ENCODE measurements at places on chromosomes 13 and 19.

- DNase-seq: peak; percentile 100
These were observed 254.4 kb downstream of the DLEU7 start for GRCh38 chr13:50589139-50589538.

DNA sequence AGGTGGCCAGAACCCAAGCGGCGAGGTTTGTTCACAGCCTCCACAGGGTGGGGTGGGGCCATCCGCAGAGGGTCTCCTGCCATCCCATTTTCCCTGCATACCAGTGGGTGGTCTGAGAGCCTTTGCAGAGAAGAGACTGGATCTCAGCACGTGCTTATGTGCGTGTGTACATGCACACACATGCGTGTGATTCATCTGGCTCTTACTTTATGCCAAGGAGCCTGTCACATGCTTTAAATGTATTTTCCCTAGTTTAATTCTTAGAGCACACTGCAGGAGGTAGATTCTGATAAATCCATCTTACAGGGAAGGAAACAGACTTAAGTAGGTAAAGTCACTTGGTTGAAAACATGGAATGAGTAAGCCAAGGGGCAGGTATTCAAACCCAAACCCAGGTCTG is 47.1 kb downstream of the CAPN12 start:
- DNase-seq: no peak

GRCh38 chr13:59562924-59563323 is 600.8 kb downstream of the DIAPH3 start:
- no peak for DNase-seq

DNA sequence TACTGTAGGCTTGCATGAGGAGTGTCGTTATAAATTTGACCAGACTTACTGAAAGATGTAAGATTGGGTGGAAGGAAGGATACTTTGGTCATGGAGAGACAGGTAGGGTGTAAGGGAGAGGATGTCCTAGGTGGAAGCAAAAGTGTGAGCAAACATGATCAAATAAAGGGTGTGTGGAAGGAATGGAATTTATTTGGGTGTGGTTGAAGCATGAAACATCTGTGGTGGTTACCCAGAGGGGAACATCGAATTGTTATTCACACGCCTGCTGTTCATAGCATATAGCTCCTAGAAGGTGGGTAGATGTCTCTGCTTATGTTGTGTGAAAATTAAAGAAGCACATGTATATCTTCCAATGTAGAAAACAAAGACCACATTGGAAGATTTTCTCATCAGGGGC is 157.7 kb downstream of the ATP8A2 start:
- no peak for DNase-seq

- no peak for DNase-seq
These were observed 3.2 kb downstream of the NTF4 start for GRCh38 chr19:49061445-49061844.

DNA sequence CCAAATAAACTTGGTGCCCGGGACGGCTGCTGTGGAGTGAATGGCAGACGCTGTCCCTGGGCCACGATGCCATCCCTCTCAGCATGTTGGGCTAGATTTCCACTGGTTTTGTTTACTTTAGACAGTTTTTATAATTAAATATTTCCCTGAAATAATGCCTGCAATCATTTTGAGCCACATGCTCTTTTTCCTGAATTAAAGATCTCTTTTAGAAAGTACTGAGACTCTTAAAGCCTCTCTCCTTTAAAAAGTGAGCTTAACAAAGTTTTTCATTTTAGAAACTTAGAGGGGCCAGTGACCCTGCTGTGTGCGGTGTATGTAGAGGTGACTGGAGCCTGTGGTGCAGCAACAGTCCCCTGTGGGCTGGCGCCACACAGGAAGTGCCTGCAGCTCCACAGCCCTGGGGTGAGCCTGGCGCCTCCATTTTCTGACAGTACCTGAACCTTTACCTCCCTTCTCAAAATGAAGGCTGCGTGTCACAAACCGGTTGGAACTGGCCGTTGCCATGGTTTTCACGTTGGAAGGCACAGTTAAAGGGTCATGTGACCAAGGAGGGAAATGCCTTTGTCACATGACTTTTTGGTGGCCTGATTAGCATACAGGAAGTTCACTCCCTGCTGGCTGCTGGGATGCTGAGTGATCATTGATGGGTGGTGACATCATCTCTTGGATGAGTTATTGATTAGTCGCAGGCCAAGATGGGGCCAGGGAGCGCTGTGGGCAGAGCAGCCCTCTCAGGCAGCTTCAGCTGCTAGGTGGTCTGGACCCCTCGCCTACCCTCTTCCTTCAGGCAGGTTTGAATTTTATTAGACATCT is 26.3 kb downstream of the TSSK6 start:
- DNase-seq: peak; percentile 97

- DNase-seq: peak; percentile 27
These were observed 149.1 kb downstream of the KLF12 start for GRCh38 chr13:73984949-73985691.

DNA sequence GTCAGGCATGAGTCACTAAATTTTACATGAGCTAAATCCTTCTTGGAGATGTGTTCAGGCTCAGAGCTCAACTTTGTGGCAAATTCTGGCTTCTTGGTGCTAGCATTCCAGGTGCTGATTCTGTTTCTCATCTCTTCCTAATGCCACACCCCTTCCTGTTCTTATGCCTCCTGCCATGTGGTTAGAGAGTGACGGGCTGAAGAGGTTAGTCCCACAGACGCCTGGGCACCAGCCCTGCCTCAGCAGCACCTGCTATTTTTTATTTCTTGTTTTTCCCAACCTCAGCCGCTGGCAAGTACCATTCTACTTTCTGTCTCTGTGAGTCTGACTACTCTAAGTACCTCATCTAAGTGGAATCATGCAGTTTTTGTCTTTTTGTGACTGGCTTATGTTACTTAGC is 329.5 kb downstream of the KCNRG start:
- no peak for DNase-seq

- DNase-seq: peak; percentile 24
These were observed 7.4 kb upstream of the IGFL1 start for GRCh38 chr19:46221981-46222610.

DNA sequence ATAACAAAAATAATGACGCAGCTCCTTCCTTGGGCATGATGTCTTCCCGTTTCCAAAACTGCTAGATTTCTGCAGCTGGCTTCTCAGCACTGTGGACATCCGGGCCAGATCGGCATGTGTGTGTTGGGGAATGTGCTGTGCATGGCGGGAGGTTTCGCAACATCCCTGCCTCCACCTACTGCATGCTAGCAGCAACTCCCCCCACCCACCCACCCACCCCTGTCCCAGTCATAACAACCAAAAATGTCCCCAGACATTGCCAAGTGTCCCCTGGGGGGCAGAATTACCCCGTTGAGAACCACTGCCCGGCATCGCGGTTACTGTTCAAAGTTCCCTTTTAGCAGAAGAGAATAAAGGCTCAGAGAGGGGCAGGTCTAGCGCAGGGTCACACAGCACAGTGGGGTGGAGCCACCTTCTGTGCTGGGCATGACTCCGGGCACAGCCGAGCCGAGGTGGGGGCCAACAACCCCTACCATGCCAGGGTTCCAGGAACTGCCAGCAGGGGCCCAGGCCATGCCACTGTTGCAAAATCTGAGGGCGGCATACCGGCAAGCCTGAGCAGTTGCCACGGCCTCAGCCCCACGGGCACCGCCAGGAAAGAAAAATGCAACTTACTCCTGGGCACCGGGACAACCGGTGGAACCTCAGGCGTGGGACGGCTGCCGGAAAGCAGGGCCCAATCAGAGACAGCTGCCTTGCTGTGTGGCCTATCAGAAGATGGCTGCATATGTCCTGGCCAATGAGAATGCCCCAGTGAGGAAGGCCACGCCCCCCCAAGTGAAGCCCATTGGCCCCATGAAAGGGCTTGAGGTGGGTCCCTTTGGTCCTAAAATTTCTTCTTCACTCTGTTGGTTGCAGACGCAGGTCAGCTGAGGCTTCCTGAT is 22.5 kb upstream of the NFIC start:
- peak; percentile 72 for DNase-seq

DNA sequence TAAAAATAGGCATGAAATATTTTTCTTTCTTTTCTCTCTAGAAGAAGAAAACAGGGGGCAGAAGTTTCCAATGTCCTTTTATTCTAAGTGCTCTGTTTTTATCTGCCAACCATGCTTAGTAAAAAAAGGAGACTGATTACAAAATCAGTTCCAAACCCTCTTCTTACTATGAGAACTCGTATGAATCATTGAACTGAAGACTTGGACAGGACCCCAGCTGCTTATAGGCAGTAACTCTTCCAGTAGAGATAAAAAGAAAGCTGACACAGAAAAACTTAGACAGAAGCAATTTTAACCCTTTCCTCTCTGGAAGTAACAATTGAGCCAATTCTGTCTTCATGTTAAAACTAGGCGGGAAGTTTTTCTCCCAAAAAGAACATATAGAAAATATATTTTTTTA is 24.5 kb upstream of the FREM2 start:
- peak; percentile 83 for DNase-seq

DNA sequence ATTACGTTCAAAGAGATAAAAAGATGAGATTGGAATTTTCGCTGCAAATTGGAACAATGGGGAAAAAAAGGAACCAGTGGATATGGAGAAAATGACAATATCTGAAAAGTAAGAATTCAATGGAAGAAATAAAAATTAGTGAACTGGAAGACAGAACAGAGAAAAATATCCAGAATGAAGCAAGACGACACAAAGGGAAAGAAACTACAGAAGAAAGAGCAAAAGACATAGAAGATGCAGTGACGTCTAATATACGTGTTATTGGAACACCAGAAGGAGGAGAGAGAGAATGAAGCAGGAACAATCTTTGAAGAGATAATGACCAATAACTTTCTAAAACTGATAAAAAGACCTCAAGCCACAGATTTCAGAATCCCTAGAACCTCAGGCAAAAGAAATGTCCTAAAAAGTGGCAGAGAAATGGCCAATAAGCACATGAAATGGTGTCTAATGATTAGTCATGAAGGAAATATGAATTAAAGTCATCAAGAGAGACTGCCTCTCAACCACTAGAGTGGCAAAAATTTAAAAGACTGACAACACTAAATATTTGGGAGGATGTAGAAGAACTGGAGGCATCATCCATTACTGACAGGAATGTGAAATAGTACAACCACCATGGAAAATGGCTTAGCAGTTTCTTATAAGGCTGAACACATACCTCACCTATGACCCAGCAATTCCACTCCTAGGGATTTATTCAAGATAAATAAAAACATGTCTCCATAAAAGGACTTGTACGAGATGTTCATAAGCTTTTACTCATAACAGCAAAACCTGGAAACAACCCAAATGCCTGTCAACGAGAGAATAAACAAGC is 56.5 kb downstream of the GADD45B start:
- peak; percentile 94 for DNase-seq

DNA sequence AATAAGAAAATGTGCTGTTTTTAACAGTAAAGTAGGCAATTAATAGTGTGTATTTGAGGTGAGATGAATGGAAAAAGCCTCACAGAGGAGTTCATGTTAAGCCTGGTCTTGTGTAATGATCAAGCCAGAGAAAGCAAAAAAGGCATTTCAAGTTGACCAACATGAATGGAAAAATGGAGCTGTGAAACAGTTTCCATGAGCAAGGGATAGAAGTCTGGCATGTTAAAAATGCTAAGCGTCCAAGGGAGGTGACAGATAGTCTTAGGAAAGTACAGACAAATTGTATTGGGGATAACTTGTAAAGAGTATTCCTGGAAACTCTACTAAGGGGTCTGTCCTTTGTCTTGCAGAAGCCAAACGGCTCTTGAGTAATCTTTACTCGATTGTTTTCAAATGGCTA is 506.8 kb upstream of the ATXN8OS start:
- no peak for DNase-seq

DNA sequence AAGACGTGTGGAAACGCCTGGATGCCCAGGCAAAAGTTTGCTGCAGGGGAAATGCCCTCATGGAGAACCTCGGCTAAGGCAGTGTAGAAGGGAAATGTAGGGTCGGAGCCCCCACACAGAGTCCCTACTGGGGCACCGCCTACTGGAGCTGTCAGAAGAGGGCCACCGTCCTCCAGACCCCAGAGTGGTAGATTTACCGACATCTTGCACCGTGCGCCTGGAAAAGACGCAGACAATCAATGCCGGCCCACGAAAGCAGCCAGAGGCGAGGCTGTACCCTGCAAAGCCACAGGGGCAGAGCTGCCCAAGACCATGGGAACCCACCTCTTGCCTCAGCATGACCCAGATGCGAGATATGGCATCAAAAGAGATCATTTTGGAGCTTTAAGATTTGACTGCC is 7.0 kb upstream of the EDNRB start:
- no peak for DNase-seq

GRCh38 chr19:37594982-37595382 is 306 bp downstream of the ZNF540 start:
- peak; percentile 26 for DNase-seq

DNA sequence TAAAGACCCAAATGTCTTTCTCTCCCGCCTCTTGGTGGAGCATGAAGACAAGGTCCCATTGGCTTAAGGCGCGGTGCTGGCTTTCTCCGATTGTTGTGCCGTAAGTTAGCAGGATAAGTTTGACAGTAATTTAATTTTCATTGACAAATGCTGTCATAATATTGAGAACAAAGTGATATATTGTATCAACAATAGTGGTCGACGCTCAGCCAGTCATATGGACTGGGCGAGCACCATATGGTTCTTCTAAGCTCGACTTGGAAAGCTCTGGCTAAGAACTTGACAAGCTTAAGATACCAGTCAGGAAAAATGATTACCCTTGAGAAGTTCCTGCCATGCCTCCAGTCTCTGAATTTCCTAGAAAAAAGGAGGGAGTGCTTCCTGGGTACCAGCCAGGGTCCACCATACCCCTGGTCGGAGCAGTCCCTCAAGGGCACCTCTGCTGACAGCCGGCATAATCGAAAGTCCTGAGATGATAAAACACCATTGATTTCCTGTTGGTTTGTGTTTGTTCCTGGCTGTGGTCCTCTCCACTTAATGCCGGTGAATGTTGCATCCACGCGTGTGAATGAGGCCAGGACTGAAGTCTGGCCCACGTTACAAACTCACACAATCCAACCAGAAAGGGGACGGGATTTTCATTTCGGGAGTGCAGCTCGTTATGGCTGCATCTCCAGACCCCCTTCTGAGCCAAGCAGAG is 262.1 kb downstream of the ZNF536 start:
- no peak for DNase-seq

- no peak for DNase-seq
These were observed 567.7 kb downstream of the GPC6 start for GRCh38 chr13:93794197-93794885.

GRCh38 chr13:98688373-98688772 is 64.1 kb downstream of the SLC15A1 start:
- no peak for DNase-seq

- DNase-seq: peak; percentile 94
These were observed 11.4 kb downstream of the FUT6 start for GRCh38 chr19:5827891-5828660.

- DNase-seq: no peak
These were observed 83.6 kb downstream of the FGF14 start for GRCh38 chr13:102318233-102318632.

GRCh38 chr13:60661521-60661920 is 264.5 kb downstream of the TDRD3 start:
- DNase-seq: no peak

- DNase-seq: no peak
These were observed 18.7 kb downstream of the MIPEP start for GRCh38 chr13:23870356-23871140.

GRCh38 chr13:108060111-108060510 is 155.2 kb downstream of the LIG4 start:
- DNase-seq: no peak

GRCh38 chr13:49020940-49021553 is 45.3 kb downstream of the FNDC3A start:
- DNase-seq: no peak

- peak; percentile 71 for DNase-seq
These were observed 81.0 kb downstream of the GPR12 start for GRCh38 chr13:26679411-26680122.

GRCh38 chr19:4256563-4256962 is 9.7 kb downstream of the YJU2 start:
- no peak for DNase-seq

GRCh38 chr19:56639217-56639616 is 3.7 kb upstream of the SMIM17 start:
- no peak for DNase-seq

Measured in fibroblast of upper back skin (primary cell).